ENCODE measurements at places on chromosomes 16 and 17.

GRCh38 chr17:38748892-38749222 is 721 bp upstream of the PCGF2 start:
- DNase-seq, result no peak

- no peak for DNase-seq
Observed at GRCh38 chr17:80465327-80465974, 11.0 kb downstream of the NPTX1 start.

DNA sequence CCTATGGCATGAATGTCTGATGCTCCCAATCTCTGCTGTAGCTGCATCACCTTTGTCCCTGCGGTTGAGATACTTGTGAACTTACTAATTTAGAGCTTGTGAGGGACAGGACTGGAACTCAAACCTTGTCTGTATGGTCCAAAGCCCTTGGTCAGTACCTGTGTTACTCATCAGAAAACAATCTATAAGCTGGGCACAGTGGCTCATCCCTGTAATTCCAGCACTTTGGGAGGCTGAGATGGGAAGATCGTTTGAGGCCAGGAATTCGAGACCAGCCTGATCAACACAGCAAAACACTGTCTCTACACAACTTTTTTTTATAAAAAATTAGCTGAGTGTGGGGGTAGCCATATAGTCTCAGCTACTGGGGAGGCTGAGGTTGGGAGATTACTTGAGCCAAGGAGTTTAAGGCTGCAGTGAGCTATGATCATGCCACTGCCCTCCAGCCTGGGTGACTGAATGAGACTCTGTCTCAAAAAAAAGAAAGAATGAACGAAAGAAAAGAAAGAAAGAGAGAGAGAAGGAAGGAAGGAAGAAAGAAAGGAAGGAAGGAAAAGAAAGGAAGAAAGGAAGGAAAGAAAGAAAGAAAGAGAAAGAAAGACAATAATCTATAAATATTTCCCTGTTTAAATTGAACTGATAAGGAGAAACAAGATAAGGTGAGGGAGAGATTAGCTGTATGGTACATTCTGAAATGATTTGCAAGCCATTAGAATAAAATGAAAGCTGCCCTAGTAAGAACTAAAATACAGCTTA is 31.7 kb upstream of the MYH10 start:
- no peak for DNase-seq

DNA sequence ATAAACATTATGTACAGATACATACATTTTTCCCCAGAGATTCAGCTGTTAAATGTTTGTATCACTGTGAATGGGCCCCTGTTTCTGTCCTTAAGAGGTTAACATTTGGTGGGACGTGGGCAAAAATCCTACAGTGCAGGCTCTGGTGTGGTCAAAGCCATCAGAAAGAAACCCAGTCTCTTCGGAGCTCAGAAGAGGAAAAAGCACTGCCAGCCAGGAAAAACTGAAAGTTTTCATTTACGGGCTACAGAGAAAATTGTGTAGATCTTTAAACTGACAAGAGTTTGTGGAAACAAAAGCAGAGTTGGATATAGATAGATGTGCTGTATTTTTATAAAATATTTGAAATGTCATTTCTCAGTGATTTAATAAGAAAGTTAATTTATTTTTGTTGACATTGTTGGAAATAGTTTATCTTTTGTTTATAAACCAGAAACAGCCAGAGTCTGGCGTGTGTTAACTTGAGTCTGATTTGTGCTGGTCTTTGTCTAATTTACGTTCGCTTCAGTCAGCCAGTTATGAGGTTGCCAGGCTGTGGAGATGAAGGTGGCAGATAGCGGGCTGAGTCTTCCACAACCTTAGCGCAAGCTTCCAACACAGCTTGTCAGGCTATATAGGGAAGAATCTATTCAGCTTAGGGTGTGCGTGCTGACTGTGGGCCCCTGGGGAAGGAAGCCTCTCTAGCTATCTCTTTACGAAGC is 9.5 kb upstream of the TEKT3 start:
- no peak for DNase-seq

- DNase-seq, result no peak
Observed at GRCh38 chr17:8465356-8465755, 29.7 kb downstream of the NDEL1 start.

DNA sequence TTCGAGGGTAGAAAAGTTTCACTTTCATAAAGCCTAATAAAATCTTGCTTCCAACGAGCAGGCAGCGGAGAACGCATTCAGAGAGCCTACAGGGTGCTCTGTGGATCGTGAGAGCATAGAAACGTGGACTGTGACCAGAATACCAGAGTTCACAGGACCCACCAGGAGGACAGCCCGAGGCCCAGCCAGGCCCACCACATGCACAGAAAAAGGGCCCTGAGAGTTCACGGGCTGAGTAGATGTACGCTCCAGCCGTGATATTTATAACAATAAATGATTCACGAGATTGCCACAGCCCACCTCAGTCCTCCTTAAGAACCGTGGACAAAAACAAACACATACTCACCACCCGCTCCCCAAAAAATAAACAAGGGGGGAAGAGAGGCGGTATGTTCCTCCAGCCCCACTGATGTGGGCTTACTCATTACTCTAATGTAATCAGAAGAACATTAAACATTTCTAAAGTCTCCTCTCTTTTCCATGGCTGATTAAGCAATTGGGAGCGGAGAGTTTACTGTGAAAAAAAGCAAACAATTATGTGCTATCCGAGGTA is 207.2 kb downstream of the C16orf78 start:
- no peak for DNase-seq

GRCh38 chr17:3903881-3904290 is 11.0 kb upstream of the CAMKK1 start:
- no peak for DNase-seq

DNA sequence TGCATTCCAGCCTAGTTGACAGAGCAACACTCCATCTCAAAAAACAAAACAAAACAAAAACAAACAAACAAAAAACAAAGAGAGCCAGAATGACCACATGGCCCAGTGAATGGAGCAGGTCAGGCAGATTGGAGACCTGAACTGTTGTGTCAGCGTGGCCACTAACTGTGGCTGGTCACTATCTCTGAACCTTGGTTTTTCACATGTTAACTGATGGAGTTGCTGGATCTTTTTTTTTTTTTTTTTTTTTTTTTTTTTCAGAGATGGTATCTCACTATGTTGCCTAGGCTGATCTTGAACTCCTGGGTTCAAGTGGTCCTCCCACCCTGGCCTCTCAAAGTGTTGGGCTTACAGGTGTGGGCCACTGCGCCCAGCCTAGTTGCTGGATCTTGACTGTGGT is 31.8 kb downstream of the RHBDL3 start:
- DNase-seq, result no peak

DNA sequence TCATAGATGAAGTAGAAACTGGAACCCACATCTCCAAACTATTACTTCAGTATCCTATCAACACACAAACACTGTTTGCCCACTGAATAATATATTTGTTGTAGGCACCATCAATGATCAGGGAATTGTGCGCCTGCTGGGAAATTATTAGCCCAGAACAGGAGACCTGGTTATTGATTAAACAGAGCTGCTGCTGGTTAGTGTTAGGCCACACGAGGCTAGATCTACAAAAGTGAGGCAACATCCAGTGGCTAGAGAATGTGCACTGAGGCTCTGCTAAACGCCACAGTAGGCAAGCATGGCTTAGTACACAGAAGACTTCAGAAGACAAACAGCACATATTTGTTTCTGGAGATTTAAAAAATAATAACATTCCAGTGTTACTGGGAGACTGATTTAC is 11.0 kb downstream of the ABHD15 start:
- DNase-seq, result no peak

DNA sequence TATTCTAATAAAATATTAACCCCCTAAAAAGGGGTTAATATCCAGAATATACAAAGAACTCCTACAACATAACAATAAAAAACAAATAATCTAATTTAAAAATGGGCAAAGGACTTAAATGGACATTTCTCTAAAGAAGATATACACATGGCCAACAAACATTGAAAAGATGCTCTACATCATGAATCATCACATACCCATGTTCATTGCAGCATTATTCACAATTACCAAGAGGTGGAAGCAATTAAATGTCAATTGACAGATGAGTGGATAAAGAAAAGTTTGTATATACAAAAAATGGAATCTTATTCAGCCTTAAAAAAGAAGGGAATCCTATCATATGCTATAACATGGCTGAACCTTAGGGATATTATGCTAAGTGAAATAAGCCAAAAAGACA is 36.8 kb downstream of the CPD start:
- DNase-seq, result peak; percentile 43

DNA sequence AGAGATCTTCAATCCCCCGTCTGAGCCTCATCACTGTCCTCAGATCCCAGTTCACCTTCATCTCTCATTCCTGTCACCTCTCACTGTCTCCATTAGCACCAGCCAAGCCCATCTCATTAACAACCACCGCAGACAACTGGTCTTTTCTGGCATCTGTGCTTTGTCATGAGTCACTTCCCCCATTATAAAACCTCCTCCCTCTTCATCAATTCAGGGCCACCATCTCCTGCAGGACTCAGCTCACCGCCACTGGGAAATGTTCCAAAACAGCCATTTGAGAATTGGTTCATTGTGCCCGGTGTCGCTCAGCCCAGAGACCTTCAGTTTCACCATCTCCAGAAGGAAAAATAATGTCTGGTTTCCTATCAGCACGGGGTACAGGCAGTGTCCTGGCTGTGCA is 56.9 kb upstream of the TEKT3 start:
- DNase-seq, result peak; percentile 79

DNA sequence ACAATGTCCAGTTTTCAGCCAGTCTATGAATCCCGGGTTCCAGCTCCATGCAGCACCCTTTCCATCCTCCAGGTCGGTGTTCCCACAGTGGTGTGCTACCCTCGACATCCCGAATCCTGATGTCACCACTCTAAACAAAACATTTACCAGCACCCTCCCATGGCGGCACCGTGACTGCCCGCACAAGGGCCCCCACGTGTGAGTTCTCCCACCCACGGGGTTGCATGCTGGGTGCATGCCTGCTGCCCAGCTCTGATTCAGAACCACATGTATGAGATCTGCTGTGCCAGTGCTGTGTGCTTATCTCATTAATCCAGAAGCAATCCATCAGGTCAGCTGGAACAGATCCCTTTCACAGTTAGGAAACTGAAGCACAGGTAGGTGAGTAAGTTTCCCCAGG is 57.4 kb downstream of the C16orf78 start:
- no peak for DNase-seq

- no peak for DNase-seq
Observed at GRCh38 chr17:34726536-34727384, 147.4 kb downstream of the TMEM132E start.

- DNase-seq, result peak; percentile 68
Observed at GRCh38 chr17:82204831-82205719, 7.6 kb downstream of the CCDC57 start.

DNA sequence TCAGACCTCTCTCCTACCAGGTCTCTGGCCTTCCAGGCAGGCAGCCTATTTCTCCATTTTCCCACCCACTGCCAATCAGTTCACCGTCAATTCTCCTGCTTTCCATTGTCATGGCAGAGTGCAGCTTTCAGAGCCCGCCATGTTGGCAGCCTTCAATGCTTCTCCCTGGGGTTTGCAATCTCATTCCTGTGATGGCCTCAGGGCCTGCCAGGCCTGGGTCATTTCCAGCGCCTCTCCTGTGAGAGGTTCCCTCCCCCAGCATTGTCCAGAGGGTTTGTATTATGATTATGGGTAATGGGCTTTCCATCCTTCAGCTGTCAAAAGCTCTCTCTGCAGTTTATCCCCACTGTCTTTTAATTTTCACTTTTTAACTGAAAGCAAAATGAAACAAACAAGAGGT is 716.6 kb upstream of the CDH8 start:
- DNase-seq, result no peak

DNA sequence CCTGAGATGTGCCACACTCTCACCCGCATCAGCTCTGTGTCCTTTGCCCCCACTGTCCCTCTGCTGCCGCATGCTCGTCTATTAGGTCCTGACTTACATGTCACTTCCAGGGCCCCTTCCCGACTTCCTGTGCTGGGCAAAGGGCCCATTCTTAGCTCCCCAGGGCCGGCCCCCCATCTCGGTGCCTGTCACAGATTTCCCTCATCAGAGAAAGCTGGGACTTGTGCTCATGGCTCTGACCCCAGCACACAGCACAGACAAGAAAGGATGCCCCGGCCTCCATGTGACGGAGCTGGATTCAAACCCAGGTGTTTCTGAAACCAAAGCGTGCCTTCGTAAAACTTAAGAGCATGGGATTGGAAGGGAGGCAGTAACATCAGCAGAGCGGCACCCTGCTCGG is 5.9 kb upstream of the MAPK7 start:
- DNase-seq, result no peak

GRCh38 chr17:80263253-80264204 is 2.9 kb downstream of the RNF213 start:
- peak; percentile 82 for DNase-seq

- DNase-seq, result no peak
Observed at GRCh38 chr16:14028202-14028601, 42.9 kb upstream of the MRTFB start.

DNA sequence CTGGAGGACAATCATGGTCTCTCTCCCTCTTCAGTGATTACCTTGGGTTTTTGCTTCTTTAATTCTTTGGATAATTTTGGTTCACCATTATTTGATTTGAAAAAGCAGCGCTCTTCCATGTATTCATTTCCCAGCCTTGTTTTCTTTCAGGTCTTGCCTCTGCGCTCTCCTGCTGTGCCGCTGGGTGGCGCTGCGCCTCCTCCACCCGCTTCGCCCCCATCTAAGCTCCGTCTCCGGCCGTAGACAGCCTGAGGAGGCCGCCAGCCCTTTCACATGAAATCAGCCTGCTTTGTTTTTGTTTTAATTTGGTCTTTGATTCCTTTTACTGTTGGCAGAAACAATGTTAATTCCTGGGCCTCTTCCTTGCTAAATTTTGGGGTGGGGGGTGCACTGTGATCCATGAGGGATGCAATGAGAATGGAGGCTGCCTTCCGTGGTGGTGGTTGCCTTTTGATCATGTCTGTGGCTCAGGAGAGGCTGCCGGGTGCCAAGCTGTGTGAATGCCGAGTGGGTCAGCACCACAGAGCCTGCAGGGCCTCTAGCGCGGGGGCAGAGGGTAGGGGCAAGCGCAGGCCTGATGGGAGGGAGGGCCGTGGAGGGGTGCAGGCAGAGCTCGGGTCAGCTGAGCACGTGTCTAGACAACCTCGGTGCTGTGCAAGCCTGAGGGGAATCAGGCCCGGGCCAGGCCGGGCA is 64.1 kb downstream of the PLD6 start:
- peak; percentile 23 for DNase-seq

Measured in fibroblast of skin of right quadriceps (primary cell).